ENCODE measurements at places on chromosomes 5 and 9. TPM values are rescaled to one million over a fixed set of nuclear protein-coding genes. Genes with fewer than 3 reads are reported as not detected.
A peak's percentile ranks its signal among the peaks of the same experiment; 100 is the strongest.

- DNase-seq = no peak
These were observed 24.2 kb downstream of the TGFBR1 start for GRCh38 chr9:99129091-99129490.

DNA sequence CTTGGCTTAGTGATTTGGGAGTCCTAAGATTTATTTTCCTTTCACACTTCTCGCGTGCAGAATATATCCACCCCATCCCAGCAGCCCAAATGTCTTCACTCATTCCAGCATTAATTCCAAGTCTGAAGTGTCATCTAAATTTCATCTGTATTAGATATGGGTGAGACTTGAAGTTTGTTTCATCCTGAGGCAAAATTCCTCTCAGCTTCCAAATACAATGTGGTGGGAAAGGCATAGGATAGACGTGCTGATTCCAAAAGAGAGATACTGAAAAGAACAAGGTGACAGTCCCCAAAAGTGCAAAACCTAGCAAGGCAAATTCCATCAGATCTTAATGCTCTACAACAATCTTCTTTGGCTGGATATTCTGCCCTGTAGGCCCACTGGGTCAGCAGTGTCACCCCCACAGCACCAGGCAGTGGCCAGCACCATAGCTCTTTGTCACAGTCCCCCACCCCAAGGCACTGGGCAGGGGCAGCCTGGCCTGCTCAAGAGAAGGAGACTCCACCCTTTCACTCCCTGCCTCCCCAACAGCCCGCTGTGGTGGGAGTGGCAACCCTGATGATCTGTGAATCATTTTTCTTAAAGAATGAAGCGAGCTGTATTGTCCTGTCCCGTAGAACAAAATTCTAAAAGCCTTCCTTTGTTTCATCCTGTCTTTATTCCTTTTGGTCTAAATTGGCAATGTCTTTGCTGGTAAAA is 2.7 kb upstream of the ADAM19 start:
- no peak for DNase-seq

- no peak for DNase-seq
These were observed 9.7 kb downstream of the MYO10 start for GRCh38 chr5:16926417-16926816.

- DNase-seq = peak; percentile 4
These were observed 372.0 kb downstream of the ARHGEF28 start for GRCh38 chr5:73997960-73998359.

GRCh38 chr5:163309914-163310313 is 127.5 kb upstream of the CCNG1 start:
- no peak for DNase-seq

GRCh38 chr5:14008819-14009311 is 64.4 kb upstream of the DNAH5 start:
- no peak for DNase-seq

DNA sequence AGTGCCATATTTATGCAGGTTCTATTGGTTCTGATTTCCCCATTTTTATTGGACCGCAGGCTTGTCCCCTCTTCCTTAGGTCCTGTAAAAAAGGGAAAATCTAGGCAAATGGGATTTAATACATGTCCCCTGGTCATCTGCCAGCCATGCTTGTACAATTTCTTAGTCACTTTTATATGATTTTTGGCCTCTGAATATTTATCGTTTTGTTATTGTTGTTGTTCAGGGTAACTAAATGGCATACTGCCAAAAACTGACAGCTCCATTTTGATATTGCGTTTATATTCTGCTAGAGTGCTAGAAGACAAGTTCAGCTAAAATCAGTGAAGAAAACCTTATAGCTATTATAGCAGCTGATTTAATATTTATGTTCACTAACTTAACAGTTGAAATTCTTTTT is 770.2 kb upstream of the FAM174A start:
- no peak for DNase-seq

GRCh38 chr5:76838481-76839261 is 11.1 kb upstream of the S100Z start:
- DNase-seq = peak; percentile 70

DNA sequence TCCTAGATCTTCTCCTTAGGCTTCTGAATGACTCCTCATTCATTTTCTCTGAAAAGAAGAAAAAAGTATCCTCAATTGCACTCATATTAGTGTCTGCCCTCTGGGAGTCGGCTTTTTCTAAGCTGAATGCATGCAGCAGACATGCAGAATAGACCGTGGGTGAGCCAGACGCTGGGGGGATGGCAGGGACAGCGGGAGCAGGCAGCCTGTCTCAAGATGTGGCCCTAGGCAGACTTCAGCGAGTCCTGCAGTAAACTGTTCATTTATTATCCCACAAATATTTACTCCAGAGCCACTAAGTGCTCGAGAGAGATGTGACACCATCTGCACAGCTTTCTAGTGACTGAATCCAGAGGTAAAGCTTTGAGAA is 164.9 kb upstream of the RAI14 start:
- DNase-seq = peak; percentile 65

FRMD3 gene
- total RNA-seq = 14.9 TPM

SLC27A6 gene
- total RNA-seq = 0.08 TPM

CYSRT1 gene
- 0.32 TPM for total RNA-seq

ACER2 gene
- total RNA-seq = 1.7 TPM
